Stimulated activated naive B cell treated with anti-CD40 and anti-IgM and Interleukin-4, amounts not matched to agents 10 μg/mL and 1 μg/mL and 100 μg/mL, for 72 hours (primary cell): ENCODE measurements at places on chromosomes 5 and 9.
A peak's percentile ranks its signal among the peaks of the same experiment; 100 is the strongest.

GRCh38 chr5:137630972-137631370, 104.9 kb downstream of the KLHL3 start:
- no peak for DNase-seq

DNA sequence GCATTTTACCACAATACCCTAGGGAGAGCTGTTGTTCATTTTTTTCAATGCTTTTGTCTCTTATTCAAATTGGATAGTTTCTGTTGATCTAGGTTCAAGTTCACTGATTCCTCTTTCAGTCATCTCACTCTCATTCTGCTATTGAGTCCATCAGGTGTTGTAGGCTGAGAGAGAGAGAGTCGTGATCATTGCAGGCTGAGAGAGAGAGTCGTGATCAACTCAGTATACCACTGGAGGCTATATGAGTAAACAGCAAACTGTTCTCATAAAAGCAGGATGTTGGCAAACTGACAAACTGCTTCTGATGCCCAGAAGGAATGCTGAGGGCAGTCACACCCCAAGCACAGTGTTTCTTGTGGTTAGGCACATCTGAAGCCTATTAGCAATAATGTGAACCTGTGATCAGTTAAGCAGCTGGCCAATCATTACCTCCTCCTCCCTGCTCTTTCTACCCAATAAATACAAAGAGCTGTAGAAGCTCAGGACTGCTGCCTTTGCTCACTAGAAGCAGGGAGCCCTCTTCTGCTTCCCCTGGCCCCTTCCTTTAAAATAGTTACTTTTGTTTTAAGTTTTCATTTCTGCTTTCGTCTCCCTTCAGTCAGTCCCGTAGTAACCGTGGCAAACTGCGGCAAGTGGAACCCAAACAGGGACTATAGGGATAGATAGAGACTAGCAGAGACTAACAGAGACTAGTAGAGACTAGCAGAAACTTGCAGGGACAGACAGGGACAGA, 476.1 kb upstream of the ACO1 start:
- no peak for DNase-seq

DNA sequence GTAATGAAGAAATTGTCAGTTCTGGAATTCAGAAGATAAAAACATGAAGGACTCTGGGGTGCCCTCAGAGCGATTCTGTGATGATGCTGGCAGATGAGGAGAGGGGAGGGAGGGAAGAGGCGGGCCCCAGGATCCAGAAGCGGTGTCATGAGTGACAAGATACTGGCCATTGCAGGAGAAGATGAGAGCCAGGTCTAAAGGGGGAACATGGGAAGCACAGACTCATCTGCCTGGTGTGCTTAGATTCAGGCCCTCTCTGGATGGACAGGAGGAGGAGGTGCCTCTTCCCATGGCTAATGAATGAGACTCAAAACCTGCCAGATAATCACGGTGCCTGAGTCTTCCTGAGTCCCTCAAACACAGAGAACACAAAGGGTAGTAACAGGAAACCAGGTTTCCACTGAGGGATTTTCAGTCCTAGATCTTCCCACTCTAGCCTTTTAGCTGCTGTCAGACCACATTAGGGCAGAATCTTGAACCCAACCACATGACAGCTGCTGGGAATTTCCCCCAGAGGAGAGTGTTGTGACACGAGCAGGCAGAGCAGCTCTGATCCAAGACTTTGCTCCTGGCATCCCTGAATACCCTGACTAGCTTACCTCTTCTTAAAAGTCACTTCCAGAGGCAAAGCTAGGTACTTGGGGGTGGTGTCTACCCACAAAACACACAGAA, 28.2 kb upstream of the HSPA9 start:
- DNase-seq, result peak; percentile 8

DNA sequence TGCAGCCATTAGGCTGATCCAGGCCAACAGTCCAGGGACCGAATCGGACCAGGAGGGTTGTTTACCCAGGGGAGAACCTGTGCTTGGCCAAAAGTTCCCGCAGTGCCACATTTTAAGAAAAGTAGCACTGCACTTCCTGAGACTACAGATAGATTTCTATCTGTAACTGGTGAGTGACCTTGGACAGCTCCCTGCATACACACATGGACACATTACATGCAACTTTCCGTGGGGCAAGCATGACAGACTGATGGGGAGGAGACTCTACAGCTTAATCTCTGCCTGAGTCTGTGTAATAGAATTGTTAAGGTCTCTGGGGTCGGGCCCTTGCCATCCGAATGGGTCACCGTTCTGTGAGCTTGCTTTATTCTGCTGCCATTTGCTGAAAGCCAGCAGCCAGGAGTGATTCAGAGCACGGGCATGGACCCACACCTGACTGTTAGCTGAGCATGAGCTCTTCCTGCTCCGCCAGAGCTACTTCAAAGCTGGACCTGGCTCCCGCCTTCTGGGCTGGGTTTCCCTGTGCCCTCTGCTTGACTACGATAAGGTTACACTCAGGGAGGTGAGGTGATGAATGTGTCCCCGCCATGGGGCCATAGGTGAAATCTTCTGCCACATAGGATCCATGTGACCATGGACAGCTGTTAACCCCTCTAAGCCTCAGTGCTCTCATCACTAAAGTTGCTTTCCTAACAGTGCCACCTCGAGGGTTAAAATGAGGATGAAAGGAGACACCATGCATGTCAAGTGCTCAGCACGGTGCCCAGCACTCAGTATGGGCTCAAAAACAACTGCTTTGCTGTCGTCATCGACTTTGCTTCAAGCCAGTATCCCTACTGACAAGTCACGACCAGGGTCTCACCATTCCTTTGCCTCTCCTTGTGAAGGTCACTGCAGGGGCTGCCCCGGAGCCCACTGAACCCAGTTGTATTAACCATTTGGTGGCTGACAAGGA, 200.0 kb downstream of the MELK start:
- DNase-seq, result no peak

GRCh38 chr9:1804128-1804865, 210.8 kb upstream of the SMARCA2 start:
- DNase-seq, result no peak

DNA sequence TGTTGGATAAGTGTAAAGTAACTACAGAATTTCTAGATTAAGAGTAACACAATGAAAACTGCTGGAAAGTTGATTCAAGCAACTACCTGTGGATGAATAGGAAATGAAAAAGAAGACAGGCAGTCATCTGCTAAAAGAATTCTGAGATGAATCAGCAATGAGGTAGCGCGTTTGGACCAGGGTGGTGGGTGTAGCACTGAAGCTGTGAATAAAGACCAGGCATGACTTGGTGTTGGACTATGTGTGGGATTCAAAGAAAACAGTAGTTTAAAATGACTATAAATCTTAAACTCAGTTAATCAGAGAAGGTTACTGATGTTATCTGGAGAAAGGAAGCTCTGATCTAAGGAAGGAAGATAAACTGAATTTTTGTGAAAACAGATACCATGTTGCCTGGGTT, 159.8 kb downstream of the FBN2 start:
- no peak for DNase-seq

DNA sequence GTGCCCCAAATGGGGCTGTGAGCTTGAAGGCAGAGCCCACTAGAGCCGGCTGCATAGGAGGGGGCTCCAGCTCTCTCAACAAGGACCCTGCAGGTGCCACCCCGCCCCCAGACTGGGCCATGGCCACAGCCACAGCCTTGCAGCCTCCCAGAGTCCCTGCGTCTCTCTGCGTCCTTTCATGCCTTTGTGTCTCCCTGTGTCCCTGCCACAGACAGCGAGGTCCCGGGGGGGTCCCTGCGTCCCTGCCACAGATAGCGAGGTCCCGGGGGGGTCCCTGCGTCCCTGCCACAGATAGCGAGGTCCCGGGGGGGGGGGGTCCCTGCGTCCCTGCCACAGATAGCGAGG, 6.3 kb downstream of the NOXA1 start:
- no peak for DNase-seq

DNA sequence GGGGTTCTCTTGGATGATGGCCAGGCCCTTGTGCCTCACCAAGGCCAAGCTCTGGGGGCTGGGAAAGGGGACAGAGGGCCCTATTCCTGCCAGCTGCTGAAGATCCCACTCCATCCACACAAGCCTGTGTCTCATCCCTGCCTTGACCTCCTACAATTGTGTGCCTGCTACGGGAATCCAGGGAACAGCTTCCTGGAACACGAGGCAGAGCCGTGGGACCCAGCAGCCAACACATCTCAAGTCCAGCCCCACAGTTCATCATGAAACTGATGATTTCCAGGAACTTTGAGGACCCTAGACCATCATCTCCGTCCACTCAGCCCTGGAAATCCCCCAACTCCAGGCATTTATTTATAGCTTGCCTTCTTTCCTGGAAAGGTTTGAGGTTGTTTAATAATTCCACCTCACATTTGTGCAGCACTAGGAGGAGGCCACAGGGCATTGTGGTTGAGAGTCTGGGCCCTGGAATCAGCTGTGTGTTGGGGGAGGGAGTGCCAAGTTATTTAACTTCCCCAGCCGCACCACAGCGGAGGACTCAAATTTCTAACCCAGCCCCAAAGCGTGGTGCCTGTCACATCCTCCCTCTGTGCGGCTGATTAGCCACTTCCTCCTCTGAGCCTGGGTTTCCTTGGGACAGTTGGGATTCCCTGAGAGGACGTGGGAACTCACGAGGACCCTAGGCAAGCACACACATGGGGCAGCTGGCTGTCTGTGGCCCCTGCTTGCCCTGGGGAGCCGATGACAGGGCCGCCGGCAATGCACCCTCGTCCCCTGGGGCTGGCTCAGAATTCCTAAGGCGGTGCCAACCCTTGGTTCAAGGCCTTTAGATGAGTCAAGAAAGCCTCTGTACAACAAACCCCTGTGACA, 58.2 kb upstream of the GGTA1 start:
- DNase-seq, result no peak

DNA sequence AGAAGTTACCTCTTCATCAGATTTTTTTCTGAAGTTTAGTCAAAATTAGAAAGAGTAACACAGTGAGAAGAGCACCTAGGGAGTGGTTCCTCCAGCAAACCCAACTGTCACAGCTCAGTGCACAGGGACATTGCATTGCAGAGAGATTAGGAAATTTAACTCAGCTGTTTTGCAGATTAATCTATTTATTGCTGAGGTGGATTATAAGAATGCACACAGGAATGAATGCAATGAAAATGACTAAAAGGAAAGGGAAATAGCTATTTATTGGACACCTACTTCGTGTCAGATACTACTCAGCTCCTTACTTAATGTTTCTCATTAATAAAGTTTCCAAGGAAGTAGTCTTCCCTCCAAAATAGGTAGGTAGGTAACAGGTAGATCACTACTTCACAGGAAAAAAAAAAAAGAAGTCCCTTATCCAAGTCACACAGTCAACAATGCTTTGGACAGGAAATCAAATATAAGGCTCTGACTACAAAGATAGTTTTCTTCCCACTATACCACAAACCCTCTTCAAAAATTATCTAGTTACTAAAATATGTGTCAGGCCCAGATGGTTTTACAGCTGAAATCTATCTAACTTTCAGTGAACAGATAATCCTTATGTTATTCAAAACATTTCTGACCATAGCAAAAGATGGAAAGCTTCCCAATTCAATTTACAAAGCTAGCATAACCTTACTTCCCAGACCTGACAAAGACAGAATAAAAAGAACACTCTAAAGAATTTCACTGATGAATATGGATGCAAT, 442.2 kb upstream of the MPDZ start:
- DNase-seq, result no peak

DNA sequence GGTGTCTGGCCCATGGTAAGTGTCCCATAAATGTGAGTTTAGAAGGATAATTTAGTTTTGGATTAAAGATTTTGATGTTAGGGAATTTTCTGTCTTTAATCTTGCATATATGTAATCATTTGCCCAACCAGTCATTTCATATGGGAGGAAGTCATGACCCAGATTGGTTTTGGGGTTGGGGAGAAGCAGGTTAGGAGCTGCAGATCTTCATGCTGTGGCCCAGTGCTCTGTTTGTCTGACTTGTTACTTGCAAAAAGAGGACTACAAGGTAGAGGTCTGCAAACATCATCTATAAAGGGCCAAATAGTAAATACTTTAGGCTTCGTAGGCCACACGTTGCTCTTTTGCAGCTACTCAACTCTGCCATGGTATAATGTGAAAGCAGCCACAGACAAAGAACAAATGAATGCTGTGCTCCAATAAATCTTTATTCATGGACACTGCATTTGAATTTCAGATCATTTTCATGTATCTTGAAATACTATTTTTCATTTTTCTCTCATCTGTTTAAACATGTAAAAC, 16.8 kb downstream of the OSTF1 start:
- DNase-seq, result no peak

DNA sequence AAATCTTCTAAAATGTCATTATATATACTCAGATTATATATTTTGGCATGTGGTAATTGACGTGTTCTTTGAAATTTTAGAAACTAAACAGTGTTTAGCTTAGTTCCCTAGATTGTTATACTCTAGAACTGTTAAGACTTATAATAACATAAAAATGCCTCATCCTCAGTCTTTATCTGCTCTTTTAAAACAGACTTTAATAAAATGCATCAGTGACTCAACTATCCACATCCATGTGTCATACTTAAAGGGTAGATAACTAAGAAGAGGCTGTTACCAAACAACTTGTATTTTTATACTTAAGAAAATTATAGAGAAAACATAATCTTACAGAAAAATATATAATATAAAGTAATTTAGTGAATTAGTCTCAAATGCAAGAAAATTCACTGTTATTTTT, 15.2 kb downstream of the NFIL3 start:
- no peak for DNase-seq

DNA sequence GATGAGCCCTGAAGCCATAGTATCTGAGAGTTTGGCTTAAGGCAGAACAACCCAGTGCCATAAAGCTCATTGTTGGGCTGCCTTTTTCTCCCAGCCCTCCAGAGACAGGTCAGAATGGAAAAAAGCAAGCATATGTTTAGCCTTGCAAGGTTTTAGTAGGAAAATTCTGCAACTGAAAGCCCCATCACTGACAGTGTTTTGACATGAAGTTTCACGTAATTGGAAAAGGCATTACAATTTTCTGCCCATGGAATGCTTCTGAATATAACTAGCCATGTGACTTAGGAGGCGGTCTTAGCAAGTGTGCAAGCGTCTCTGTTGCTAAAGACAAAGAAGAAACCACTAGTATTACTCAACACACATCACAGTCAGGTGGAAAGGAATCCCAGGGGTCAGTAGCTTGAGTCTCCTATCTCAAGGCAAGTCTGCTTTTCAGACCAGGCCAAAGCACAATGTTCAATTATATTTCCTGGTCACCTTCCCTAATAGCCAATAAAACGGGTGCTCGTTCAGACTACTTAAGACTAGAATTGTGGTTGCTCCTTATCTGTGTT, 117.6 kb downstream of the CARTPT start:
- no peak for DNase-seq

- DNase-seq, result no peak
Measured at GRCh38 chr9:113514748-113515147, 51.2 kb downstream of the RGS3 start.

- no peak for DNase-seq
Measured at GRCh38 chr9:132647806-132648205, 22.0 kb downstream of the DDX31 start.

GRCh38 chr5:177403102-177403791, 2.8 kb upstream of the PFN3 start:
- no peak for DNase-seq
